ENCODE measurements at places on chromosomes 11 and 22.

DNA sequence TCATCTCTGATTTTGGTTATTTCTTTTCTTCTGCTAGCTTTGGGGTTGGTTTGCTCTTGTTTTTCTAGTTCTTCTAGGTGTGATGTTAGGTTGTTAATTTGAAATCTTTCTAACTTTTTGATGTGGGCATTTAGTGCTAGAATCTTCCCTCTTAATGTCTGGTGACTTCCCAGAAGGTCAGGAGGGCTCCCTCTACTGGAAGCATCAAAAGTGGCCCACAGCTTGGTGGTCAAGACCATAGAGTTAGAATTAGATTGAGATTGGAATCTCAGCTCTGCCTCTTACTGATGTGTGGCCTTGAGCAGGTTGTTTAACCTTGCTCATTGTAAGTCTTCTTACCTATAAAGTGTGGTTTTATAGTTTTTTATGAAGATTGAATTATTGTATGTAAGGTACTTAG is 99.3 kb downstream of the FDX1 start:
- DNase-seq = no peak

GRCh38 chr22:23581260-23581650 is 1.2 kb upstream of the IGLL1 start:
- DNase-seq = no peak

DNA sequence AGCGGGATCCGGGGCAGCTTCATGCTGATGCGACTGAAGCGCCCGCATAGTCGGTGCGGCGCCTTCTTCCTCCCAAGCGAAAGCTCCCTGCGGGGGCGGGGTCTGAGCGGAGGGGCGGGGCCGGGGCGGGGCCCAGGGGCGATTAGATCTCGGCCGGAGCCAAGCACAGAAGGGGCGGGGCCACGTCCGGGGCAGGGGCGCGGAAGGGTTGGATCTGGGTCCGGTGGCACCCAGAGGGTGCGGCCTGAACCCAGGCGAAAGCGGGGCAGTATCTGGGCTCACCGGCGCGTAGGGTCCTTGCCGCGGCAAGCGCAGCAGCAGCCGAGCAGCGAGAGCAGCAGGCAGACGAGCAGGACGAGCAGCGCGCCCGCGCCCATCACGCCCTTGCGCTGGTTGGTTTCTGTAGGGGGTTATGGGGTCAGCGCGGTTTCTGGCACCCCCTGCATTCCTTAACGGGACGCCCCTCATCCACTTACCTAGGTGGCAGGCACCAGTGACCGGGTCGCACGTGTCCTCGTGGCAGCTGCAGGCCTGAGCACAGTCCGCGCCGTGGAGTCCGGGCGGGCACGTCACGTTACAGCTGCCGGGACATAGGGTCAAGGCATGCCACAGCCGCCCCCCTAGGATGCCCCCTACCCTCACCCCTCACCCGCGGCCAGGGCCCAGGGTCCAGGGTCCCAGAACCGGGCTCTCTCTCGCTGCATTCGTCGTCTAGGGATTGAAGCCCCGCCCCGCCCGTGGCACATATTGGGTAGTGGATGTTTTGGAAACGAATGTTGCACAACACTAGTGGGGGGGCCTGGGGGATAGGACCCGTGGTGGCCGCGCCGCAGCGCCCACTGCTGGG is 8.1 kb downstream of the SCARF2 start:
- no peak for DNase-seq

GRCh38 chr22:21815958-21816357 is 51.5 kb downstream of the MAPK1 start:
- no peak for DNase-seq

- DNase-seq = no peak
Observed at GRCh38 chr11:121777056-121777455, 324.3 kb upstream of the SORL1-AS1 start.

GRCh38 chr11:1899090-1899489 is 7.4 kb upstream of the PRR33 start:
- no peak for DNase-seq

GRCh38 chr11:101777476-101777875 is 137.3 kb upstream of the CEP126 start:
- no peak for DNase-seq

GRCh38 chr22:47301820-47302475 is 539.5 kb downstream of the TBC1D22A start:
- DNase-seq = no peak

DNA sequence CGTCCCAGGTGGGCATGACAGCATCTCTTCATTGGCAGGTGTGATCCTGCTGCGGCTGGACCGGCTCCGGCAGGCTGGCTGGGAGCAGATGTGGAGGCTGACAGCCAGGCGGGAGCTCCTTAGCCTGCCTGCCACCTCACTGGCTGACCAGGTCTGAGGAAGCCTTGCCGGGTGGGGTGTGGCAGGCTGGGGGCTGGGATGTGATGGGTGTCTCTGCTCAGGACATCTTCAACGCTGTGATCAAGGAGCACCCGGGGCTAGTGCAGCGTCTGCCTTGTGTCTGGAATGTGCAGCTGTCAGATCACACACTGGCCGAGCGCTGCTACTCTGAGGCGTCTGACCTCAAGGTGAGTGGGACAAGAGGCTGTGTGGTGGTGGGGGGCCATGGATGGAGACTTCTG is 3.5 kb downstream of the LARGE2 start:
- DNase-seq = no peak

DNA sequence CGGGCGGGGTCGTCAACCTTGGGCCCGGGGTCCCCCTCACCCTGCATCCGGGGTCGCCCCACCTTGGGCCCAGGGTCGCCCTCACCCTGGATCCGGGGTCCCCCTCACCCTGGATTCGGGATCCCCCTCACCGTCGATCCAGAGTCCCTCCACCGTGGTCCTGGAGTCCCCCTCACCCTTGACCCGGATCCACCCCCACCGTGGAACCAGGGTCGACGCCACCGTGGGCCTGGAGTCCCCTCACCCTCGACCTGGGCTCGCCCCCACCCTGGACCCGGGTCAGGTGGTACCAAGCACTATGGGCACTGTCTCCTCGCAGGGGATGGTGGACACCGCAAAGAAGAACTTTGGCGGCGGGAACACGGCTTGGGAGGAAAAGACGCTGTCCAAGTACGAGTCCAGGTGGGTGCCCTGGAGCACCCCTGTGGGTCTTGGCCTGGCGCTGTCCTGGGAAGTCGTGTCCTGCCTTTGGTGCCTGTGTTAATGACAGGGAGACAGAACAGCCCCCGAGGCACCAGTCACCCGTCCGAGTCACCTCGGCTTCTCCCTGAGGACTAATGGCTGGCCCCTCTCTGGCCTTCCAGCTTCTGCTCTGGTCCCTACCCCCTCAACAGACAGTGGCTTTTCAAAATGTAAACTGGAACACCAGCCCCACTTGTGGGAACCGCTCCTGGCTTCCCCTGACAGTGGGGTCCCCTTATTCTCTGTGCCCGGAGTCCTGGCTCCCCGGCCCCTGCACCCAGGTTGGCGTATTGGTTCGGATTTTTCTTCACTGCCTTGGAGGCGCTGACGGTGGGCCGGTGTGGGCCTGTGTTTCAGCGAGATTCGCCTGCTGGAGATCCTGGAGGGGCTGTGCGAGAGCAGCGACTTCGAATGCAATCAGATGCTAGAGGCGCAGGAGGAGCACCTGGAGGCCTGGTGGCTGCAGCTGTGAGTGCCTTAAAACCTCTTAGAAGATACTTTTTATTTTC is 762 bp downstream of the CRELD2 start:
- DNase-seq = no peak

GRCh38 chr22:36417281-36417686 is 29.5 kb upstream of the MYH9 start:
- no peak for DNase-seq

DNA sequence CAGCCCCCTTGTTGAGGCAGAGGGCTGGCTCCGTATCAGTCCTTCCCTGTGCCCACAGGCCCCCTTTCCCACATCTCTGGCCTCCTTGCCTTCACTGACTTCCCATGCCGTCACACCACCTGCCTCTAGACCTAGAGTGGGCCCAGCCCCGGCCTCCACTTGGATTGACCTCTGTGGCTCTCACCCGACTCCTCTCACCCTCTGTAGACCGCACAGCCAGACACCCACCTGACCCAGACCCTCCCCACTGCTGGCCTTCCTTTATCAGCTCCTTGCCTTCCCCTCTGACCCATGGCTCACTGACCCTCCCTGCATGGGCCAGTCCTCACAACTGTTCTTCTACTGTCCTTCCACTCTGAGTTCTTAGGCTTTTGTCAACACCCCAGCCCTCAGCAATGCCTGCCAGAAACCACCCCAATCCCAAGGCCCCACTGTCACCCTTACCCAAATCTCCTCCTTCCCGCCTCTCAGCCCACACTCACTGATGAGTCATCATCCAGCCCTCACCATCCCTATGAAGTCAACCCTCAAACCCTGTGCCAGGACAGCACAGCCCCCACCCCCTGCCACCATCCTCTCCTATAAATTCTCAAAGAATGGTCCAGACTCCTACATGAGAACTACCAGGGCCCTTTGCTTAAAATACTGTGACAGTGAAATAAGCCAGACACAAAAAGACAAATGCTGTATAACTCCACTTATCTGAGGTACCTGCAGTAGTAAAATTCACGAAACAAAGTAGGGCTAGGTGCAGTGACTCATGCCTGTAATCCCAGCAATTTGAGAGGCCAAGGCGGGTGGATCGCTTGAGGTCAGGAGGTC is 53.4 kb downstream of the SCGB1A1 start:
- no peak for DNase-seq

GRCh38 chr11:92436034-92436920 is 211.7 kb downstream of the FAT3 start:
- DNase-seq = peak; percentile 71

- peak; percentile 2 for DNase-seq
Observed at GRCh38 chr11:106986673-106987072, 31.6 kb downstream of the GUCY1A2 start.

- no peak for DNase-seq
Observed at GRCh38 chr11:64842851-64843685, 1.4 kb downstream of the CDC42BPG start.

GRCh38 chr11:55854704-55855103 is 16.2 kb downstream of the OR5D16 start:
- no peak for DNase-seq

DNA sequence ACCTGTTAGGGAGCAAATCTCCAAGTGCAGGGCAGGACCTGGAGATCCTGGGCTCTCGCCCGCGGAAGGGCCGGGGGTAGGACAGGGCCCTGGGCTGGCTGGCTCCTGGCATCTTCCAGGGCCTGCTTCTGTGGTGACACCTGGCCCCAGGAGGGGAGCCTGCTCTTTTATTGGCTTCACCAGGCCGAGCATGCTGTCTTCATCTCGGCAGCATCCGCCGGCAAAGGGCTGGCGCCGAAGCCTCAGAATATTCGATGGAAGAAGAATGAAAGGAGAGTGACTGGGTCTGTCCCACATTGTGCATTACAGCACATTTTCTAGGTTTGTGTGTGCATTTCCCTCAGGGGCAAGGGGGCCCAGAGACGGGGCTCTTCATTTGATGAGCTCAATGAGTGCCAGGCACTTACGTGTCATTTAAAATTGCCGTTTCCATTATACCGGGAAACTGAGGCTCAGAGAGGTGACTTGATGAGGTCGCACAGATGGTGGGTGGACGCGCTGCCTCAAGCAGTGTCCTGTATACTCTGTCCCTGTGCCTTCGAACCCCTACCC is 70.0 kb downstream of the RBX1 start:
- peak; percentile 15 for DNase-seq

DNA sequence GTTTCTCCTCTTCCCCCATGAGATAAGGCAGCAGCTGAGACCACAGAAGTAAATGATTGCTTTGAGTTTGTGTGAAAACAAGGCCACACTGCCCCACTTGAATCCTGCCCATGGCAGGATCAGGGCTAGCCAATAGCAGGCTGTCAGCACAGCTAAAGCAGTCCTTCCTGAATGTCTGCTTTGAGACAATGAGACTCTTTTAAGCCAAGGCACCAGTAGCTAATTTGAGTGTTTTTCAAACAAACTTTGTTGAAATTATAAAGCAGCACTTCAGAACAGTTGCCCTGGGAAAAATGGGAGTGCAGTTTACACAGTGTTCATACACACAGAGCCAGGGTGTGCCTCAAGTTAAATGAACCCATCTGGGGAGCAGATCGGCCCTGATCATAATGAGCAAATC is 103.5 kb upstream of the OR5AK2 start:
- no peak for DNase-seq

- DNase-seq = no peak
Observed at GRCh38 chr22:19063581-19064353, 58.4 kb downstream of the DGCR2 start.

DNA sequence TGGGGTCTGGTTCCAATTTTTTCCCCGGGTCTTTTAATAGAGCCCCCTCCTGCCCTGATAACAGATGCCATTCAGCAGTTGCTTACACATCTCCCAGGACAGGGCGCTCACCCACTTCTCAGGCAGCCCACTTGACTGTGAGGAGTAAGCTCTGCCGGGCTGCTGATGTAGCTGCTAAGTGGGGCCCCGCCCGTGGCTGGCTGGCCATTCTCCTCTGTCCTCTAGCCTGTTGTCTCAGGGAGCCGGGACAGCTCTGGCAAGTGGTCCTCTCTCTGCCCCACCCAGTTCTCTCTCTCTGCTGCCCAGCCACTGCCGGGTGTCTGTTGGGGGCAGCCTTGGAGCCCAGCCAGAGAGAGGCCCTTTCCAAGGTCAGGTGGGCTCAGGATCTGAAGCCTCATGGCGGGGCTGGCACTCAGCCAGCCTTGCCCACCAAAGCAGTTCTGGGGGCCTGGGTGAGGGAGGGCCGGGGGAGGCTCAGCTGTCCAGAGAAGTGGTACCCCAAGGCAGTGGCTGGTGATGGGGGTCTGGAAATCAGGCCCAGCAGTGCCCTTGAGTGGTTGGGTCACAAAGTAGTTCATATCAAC is 8.9 kb downstream of the KCNJ4 start:
- peak; percentile 26 for DNase-seq

DNA sequence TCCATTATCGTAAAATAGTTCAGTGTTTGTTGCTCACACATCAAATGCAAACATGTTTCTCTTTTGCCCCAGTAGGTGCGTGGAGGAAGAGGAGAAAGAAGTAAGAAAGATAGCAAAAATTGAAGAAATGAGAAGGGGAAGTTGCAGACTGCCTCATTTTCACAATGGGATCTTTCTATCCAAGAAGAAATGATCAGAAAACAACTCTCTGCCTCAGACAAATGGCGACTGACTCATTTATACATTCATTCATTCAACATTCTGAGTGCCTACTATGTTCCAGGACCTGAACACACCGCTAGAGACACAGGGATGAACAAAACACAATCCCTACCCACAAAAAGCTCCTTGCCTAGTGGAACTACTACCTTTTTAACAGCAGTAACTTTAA is 367 bp downstream of the HPS5 start:
- DNase-seq = no peak

- no peak for DNase-seq
Observed at GRCh38 chr22:44289414-44290171, 23.2 kb downstream of the SHISAL1 start.

DNA sequence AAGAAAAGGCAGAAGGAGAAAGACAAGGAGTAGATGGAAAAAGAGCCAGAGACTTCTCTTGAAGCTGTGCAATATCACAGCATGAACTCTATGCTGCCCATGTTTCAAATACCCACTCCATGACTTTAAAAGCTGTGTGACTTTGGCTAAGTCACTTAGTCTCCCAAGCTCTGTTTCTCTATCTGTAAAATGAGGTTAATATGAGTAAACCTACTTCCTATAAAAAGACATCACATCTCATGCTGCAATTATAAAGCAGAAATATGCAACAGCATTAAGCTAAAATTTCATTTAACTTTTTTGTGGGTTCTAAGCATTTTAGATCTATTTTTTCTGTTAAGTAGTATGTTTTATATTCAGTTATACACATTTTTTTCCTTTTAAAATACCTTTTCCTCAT is 11.6 kb downstream of the DGCR2 start:
- DNase-seq = no peak

- peak; percentile 61 for DNase-seq
Observed at GRCh38 chr11:120912504-120912903, 111.4 kb upstream of the TBCEL start.

Data from NCI-H524 (cell line).